Gastroesophageal sphincter (tissue), 4 donors: ENCODE measurements at places on chromosomes 3 and 15.

- no peak for ATAC-seq
These were observed 276.9 kb downstream of the GBE1 start for GRCh38 chr3:81484520-81484919.

- ATAC-seq, result no peak
These were observed 25.8 kb upstream of the MTHFS start for GRCh38 chr15:79922512-79923078.

- no peak for ATAC-seq
These were observed 8.5 kb upstream of the CDCP1 start for GRCh38 chr3:45154641-45155147.

- no peak for ATAC-seq
These were observed 708.9 kb upstream of the NECTIN3 start for GRCh38 chr3:110362751-110363150.

DNA sequence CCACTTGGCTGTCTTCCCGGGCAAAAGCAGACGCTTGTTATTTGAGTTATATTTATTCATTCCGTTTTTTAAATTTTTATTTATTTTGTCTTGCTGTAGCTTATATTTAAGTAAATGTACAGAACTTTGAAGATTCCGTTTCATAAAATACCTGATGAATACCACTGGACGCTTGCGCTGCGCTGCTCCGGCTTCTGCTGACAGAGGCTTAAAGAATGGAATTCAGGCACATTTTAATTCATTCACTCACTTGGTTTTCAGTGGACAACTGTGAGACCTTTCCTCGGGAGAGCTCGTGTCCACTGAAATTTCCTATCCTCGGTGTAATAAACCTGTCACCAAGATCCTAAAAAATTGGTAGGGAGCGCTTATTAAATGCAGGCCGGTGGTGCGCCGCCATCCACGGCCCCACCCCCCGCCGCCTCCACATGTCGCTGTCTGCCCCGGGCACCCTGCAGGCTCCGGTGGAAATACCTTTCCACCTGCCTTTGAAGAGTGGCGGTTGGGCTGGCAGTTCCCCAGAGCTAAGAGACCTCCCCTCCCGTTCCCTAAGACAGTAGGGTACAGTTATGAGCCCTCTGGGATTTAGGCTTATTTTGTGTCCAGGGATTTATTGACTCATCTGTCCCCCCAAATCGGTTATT is 62.5 kb upstream of the UBE2E1 start:
- no peak for ATAC-seq

DNA sequence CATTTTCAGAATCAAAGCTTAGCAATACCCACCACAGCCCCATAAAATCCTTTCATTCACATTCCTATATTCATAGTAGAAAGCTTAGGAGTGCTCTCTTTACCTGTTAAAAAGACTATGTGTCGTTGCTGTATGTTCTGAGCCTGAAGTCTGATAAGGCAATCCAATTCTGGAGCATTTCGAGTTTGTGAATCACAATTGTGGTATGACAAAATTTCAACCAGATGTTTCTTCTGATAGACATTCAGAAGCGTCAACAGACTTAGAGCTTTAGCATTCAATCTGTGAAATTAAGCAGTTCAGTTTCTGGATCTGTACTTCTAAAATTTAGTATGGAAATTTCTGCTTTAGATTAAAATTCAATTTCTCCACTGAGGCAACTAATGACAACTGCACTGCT is 58.3 kb downstream of the TASOR start:
- ATAC-seq, result no peak

DNA sequence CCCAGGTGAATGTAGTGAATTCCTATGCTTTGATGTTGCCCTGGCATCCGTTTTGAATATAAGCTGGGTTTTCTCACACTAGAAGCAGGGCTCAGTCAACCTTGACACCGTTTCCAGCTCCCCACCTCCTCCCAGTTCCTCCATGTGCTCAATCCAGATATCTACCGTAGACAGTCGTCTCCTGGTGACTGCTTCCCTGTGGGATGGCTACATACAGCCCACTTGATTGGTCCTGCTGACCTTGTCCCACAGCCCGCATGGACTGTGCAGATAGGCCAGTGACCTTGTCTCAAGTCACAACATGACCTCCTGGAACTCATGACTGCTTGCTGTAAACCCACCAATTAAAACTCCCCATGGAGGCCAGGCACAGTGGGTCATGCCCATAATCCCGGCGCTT is 8.1 kb downstream of the SEMA7A start:
- ATAC-seq, result no peak

GRCh38 chr15:84879088-84879780 is 5.2 kb upstream of the SLC28A1 start:
- ATAC-seq, result no peak

DNA sequence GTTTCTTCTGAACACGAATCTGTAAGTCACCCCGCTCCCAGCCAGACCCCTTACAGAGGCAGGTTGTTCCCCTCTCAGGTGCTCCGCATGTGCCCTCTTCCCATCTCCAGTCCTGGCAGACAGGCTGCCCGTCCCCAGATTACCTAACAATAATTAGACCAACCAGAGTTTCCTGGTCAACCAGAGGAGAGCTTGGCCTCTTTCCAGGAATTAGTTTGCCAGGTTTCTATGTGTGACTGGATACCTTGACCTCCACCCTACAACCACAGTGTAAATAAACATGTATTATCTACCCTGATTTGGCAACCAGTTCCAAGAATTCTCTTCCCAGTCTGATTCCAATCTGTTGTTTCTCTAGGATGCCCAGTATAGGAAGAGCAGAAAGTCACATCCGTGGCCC is 178.0 kb upstream of the UMPS start:
- no peak for ATAC-seq

GRCh38 chr15:64251658-64252057 is 88.8 kb upstream of the PPIB start:
- no peak for ATAC-seq

GRCh38 chr15:40512440-40512839 is 41.7 kb downstream of the CHST14 start:
- no peak for ATAC-seq
